Activated CD4-positive, alpha-beta T cell treated with anti-CD3 and anti-CD28 coated beads for 24 hours (primary cell): ENCODE measurements at places on chromosomes 6 and 20.

- no peak for DNase-seq
Measured at GRCh38 chr6:158758451-158758860, 60.7 kb downstream of the EZR start.

DNA sequence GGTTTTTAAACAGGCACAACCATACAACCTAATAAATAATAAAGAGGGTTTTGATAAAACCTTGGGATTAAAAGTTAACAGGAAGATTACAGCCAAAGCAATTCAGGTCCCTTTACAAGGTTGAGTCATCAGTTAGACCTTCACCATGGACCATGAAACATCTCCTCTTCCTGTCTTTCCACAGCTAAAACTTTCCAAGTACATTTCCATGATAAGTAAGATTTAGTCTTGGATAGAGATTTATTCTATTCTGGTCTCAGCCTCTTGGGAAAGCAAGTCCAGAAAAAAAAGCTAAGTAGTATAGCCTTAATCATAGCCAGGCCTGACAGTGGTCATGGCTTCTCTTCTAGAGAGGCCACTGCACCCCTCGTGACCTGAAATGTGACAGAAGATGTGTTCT lies 2.9 kb upstream of the PRSS35 start:
- no peak for DNase-seq

GRCh38 chr20:5844063-5844681 lies 94.0 kb downstream of the SHLD1 start:
- DNase-seq = peak; percentile 44

DNA sequence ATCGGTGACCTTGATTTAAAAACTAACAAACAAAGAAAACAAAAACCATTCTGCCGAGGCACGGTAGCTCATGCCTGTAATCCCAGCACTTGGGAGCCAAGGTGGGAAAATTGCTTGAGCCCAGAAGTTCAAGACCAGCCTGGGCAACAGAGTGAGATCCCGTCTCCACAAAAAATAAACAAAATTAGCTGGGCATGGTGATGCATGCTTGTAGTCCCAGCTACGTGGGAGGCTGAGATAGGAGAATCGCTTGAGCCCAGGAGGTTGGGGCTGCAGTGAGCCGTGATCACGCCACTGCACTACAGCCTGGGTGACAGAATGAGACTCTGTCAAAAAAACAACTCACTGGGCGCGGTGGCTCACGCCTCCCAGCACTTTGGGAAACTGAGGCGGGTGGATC lies 48.2 kb upstream of the TFAP2A start:
- no peak for DNase-seq

DNA sequence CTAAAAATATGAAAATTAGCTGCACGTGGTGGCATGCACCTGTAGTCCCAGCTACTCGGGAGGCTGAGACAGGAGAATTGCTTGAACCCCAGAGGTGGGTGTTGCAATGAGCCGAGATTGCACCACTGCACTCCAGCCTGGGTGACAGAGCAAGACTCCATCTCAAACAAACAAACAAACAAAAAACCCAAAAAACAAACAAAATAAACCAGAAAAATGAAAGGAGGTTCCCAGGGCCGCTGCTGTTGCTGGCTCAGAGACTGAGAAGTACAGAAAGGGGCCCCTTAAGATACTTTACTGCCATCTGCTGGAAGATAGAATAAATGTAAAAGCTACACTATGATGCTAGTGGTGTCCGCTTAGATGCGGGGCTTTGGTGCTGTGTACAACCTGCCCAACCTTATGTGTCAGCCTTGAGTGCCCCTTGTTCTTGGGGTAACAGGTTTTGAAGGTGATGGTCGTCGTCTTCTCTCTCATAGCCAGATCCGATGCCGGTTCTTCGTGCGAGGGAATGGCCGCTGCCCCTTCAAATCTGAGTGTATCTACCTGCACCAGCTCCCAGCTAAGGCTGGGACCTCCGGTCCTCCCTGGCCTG lies 2.8 kb upstream of the FANCE start:
- DNase-seq = no peak

GRCh38 chr20:60820918-60821317 lies 431.1 kb upstream of the CDH4 start:
- DNase-seq = no peak

- DNase-seq = no peak
Measured at GRCh38 chr6:109059153-109059552, 35.5 kb downstream of the SESN1 start.
